ENCODE measurements at places on chromosomes 13 and 19.
A peak's percentile ranks its signal among the peaks of the same experiment; 100 is the strongest.

- DNase-seq = no peak
Observed at GRCh38 chr13:71869274-71869673, 2.3 kb upstream of the DACH1 start.

DNA sequence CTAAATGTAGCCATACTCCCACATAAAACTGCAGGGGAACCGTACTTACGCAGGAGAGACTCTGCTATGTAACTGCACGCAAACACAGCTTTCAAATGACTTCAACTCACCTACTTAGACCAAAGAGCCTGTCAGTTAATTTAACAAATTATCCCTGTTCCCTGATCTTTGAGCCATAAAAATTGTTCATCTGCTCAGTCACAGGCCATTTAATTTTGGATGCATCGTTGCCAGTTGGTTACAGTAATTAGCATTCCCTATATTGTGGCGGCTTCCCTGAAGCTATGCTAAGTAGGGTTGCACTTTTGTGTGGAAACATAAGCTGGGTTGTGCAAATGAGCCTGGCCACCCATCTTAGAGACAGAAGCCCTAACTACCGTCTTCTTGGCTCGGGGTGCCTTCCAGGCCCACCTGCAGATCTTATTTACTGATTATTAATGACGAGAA, 21.2 kb upstream of the OBI1 start:
- DNase-seq = no peak

DNA sequence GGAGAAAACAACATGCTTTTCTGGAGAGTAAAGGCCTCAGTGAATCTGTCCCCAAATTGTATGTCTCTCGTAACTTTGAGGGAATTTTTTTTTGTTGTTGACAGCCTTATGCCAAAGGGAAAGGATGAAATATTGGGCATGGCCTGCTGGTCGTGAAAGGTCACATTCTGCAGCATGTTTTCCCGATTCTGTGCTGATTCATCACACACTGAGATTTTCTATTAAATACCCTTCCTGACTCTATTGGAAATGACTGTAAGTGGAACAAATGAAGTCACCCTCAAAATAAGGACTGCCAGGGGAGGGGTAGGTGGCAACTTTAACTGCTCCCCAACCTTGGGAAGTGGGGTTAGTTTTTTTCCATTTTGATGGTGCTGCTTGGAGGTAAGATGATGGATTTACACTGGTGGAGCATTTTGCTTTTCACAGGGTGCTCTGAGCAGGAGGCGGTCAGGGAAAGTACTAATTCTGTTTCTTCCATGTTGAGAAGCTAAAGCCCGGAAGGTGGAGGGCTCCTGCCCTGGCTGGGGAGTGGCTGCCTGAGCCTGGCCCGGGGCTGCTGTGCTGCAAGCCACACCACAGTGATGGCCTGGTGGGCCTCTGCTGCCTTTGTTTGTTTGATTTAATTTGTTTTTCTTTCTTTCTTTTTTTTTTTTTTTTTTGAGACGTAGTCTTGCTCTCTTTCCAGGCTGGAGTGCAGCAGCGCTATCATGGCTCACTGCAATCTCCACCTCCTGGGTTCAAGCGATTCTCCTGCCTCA, 116.8 kb upstream of the SPATA13 start:
- DNase-seq = no peak

GRCh38 chr13:76570510-76570971, 315.7 kb downstream of the KCTD12 start:
- DNase-seq = no peak

DNA sequence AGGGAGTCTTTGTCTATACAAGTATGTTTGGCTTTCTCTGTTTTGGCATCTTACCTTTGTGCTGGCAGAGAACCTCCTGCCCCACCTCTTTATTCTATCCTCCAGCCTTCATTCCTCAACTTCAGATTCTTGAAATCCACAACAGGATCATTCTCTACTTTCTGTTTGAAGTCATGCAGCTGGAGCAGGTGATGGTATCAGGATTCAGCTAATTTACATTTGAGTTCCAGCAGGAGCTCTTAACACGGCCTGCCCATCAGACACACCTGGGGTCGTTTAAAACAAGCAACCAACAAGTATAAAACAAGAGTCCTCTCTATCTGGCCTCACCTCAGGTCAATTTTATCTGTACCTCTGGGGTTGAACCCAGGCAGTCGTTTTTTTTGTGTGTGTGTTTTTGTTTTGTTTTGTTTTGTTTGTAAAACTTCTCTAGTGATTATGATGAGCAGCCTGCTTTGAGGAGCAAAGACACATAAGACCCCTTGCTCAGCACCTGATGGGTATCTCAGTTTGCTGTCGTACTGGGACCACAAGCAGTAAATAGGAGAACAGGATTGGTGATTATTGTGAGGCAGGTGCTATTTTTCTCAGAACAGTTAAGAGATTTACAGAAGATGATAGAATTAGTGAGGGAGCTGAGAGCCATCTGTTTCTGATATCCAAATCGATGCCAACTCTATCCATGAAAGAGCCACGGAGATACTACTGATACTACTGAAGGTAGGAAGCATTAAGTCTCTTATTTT, 78.4 kb downstream of the GPC6 start:
- no peak for DNase-seq

DNA sequence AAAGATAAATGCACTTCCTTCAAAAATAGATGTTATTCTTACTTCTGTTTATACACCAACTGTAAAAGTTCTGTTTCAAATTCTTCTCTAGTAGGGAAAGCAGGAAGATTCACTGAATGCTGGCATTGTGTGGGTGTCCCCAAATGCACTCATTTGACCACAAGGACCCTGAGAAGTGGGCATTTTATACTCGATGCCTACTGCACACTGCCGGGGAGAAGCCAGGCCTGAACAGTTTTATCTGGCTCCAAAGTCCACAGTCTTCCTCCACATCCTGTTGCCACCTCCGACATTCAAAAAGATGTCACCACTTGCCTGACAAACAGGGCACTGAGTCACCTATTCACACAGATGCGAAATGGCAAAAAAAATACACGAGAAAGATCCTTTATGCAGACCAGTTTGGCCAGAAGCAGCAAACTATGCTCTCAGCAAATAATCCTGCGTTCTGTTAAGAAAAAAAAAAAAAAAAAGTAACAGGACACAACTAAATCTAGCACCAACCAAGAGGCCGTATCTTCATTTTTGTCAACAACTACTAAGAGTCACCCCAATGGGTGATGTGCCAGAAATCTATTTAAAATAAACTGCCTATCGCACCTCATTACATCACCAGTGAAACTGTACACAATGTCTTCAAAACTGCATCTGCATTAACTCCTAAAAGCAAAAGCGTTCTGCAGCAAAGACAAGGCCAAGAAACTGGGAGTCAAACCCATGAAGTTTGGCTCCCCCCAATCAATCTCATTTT, 6.2 kb downstream of the ZC3H4 start:
- DNase-seq = peak; percentile 55

GRCh38 chr19:16373532-16373931, 48.9 kb downstream of the KLF2 start:
- no peak for DNase-seq

- no peak for DNase-seq
Observed at GRCh38 chr19:1847684-1848398, 442 bp downstream of the REXO1 start.

GRCh38 chr13:98370806-98371515, 193.9 kb upstream of the RNF113B start:
- no peak for DNase-seq

DNA sequence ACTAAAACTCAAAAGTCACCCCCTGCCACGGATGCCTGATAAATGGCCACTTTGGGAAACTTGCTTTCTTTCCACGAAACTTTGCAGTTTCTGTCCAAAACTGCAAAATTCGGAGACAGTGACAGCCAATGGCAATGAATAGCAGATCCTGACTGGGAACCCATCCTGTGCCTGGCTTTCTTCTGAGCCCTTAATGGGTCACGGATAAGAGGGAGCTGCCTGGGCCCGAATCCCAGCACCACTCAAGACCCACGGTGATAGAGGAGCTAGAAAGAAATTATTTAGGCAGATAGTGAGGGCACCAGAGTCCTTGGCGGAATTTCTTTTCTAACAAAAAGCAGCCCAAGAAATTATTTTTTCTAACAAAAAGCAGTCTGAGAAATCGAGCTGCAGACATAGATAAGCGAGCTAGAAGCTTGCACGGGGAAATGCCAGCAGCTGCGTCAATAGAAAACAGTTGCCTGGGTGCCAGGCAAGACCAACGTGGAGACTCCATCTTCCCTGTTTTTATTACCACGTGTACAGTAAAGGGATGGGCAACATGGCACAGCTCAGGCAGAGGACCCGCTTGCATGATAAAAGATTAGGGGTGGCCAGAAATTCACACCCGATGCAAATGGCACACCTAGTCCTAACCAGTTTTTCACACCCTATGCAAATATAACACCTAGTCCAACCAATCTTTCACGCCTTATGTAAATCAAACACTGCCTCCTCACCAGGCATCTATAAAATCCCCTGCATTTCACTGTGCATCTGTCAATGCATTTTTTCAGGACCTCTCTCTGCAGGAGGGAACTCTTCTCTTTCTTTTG, 7.1 kb upstream of the HSH2D start:
- DNase-seq = no peak

- DNase-seq = no peak
Observed at GRCh38 chr13:79128158-79128557, 277.9 kb downstream of the RBM26 start.

- DNase-seq = no peak
Observed at GRCh38 chr19:39252458-39252857, 3.8 kb upstream of the IFNL4 start.

DNA sequence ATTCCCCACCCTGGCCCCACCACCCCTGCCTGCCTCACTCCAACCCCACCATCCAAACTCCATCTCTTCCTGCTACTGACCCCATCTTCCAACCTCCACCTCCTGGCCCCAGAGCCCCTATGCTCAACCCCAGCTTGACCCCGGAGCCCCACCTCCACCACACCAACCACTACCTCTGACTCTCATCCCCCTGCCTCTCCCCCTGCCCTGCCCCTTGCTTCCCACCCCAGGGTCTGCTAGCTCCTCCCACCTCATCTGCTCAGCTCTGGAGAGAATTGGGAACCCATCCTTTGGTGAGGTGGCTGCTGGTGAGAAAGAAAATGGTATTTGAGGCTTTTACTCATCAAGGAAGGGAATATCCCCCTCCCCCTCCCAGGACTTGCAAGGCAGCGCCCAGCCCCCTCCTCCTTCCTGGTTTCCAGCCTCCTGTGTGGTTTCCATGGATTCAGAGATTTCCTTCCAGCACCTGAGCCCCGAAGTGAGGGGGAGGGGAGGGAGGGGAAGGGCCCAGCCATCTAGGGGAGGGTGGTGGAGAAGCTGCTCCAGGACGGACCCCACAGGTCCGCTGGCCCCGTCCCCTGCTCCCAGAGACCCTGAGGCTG, 11.4 kb upstream of the PEPD start:
- no peak for DNase-seq

GRCh38 chr13:37397535-37397934, 201.0 kb downstream of the POSTN start:
- DNase-seq = no peak

GRCh38 chr19:19662871-19663255, 613 bp downstream of the ATP13A1 start:
- no peak for DNase-seq

- DNase-seq = no peak
Observed at GRCh38 chr13:79686441-79686840, 205.5 kb downstream of the NDFIP2 start.

GRCh38 chr13:70183041-70183440, 74.8 kb upstream of the KLHL1 start:
- no peak for DNase-seq

GRCh38 chr19:919199-920050, 2.3 kb downstream of the KISS1R start:
- no peak for DNase-seq

- DNase-seq = no peak
Observed at GRCh38 chr19:6099599-6099998, 10.7 kb downstream of the RFX2 start.

DNA sequence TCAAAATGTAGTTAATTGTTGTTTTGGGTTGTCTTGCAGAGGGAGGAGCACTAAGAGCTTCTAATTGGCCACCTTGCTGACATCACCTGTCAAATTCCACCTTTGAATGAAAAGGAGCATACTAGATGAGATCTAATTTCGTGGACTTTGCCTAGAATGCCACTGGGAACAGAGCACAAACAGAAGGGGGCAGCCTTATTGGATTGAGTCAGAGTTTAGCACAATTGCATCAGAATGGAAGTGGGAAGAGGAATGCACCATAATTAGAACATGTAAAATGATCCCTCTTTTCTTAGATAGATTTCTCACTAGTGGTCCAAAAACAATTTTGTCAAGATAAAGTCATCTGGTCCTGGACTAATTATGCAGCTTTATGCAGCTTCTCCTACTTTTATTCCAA, 1552.2 kb downstream of the PCDH9 start:
- DNase-seq = no peak

DNA sequence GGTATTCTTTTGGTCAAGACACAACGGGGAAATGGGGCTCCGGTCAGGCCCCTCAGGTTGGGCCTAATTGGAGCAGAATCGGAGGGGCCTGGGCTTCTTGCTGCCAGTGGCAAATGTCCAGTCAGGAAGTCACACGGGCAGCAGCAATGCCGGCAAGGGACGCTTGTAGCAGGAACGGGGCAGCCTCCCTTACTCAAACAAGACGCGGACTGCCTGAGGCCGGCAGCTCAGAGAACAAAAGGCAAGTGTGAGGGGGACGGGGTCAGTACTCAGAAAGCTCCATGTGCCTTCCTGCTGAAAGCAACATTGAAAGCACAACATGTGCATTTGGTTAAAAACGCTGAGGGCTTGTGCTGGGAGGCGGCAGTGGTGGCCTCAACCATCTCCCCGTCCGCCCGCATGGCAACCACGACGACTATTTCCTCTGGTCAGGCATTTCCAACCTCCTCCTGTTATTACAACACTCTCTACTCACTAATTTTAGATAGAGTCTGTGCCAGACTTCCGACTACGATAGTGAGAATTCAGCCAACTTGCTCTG, 20.5 kb upstream of the RASA3 start:
- no peak for DNase-seq

- no peak for DNase-seq
Observed at GRCh38 chr13:30418075-30418716, 4.1 kb upstream of the UBE2L5 start.

- no peak for DNase-seq
Observed at GRCh38 chr19:9008667-9009066, 1.5 kb downstream of the MUC16 start.

GRCh38 chr19:35090506-35091214, 25.0 kb upstream of the FXYD3 start:
- DNase-seq = peak; percentile 53

DNA sequence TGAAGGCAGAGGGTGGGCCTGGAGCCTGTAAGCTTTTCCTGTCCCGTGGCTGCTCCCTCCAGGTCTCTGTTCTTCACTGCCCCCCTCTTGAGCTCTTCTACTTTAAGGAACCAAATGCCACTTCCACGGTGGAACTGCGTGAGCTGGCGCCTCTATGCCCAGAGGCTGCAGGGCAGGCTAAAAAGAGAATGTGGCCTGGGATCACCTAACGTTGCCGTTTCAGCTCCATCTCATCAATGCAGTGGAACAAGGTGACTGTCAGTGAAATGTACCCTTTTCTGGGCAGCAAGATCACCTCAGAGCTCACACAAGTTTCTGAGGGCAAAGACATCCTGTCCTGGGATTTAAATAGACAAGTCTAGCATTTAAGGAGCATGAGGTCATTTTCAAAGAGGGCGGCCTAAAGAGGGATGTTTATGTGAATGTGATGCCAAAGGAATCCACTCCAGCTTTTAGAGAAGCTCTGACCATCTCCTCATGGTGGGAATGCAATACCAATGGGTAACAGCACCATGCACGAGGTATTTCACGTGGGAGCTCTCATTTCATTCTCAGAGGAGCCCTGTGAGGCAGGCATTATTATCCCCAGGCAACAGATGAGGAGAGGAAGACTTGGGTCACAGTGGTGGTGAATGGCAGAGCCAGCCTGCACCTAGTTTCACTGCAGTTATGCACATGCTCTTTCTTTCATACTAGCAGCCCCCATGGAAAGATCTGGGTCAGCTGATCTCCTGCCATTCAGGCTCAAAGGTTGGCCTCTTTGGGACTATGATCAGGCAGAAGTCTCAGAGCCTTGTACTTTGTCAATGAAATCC, 39.3 kb downstream of the RGCC start:
- DNase-seq = no peak
